ENCODE measurements at places on chromosomes 12 and 14.

DNA sequence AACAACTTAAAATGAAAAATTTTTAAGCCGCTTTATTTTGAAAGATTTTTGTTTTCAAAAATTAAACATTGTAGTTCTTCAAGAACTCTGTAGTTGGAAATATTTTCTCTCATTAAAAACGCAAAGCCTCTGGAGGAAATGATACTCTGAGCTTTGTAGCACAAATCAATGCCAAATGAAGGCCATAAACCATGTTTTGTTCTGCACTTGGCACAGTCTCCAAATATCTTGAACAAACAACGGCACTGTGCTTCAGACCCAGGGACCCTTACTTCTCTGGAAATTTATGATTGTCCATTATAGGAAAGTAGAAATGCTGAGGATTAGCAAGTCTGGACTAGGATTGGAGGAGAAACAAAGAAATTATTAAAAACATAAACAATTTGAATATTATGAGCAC lies 160.8 kb upstream of the BMP4 start:
- DNase-seq: no peak

- no peak for DNase-seq
These were observed 1.4 kb downstream of the KRT2 start for GRCh38 chr12:52650520-52651081.

GRCh38 chr14:31543969-31544799 lies 17.0 kb upstream of the NUBPL start:
- no peak for DNase-seq

GRCh38 chr12:104648756-104649155 lies 192.0 kb downstream of the CHST11 start:
- DNase-seq: no peak

GRCh38 chr12:43213608-43214007 lies 338.4 kb downstream of the ADAMTS20 start:
- DNase-seq: no peak

DNA sequence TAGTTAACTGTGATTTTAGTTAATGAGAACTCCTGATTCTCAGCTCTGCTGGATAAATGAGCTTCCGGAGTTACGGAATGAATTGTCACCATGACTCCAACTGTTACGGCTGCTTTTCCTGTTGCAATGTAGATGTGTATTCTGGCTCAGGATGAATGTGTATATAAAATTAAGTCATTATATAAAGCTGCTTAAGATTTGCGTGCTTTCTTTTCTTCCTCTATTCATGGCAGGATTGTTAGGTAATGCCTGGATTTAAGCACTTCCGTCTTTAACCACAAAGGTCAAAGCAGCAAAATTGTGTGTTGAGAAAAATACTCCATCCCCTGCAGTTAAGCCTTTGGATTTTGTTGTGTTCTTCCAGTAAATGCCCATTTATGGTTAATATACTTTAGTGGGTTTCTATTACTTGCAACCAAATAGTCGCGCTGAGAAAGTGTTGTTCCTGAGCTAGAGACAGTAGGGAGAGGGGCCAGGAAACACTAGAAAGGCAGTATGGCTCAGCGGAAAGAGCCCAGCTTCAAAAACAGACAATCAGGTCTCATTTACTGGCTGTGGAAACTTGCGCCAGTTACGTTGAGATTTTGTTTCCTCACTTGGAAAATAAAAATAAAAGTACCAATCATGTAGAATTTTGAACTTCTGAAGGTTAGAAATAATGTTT lies 9.4 kb upstream of the CCDC175 start:
- no peak for DNase-seq

- DNase-seq: no peak
These were observed 169.8 kb downstream of the CAPZA3 start for GRCh38 chr12:18907728-18908127.

DNA sequence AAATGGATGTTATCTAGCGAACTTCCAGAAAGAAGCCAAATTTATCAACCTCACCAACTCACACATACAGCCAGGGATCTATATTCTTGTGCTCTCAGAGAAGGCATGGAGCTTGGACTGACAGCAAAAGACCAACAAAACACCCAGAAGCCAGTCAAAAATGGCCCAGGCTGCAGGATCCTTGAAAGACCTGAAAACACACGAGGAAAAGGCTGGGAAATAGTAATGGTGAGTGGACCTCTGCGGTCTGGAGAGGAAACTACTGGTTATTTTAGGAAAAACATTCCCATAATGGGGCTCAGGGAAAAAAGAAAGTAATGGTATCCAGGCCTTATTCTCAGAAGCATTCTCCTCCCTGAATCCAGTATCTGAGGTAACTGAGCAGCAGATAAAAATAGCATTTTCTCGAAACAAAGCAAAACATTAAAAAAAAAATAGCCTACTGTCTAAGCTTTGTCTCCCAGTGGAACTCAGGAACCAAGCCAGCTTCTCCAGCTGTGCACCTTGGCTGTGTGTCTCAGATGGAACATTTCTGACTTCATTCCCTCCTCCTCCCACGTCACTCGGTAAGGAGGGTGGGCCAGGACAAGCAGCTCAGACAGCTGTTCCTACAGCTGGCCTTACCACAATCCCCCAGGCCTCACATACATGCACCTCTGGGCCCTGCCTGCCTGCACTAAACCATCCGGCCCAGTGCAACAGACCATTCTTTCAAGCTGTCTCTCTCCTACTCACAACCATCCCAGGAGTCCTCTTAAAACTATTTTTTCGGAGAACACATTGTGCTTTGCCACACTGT lies 249.9 kb downstream of the DAD1 start:
- no peak for DNase-seq

- no peak for DNase-seq
These were observed 938.0 kb upstream of the FLRT2 start for GRCh38 chr14:84591827-84592445.

GRCh38 chr12:67714648-67715047 lies 66.1 kb downstream of the DYRK2 start:
- DNase-seq: no peak

GRCh38 chr12:121925358-121925695 lies 6.9 kb downstream of the CFAP251 start:
- DNase-seq: no peak

DNA sequence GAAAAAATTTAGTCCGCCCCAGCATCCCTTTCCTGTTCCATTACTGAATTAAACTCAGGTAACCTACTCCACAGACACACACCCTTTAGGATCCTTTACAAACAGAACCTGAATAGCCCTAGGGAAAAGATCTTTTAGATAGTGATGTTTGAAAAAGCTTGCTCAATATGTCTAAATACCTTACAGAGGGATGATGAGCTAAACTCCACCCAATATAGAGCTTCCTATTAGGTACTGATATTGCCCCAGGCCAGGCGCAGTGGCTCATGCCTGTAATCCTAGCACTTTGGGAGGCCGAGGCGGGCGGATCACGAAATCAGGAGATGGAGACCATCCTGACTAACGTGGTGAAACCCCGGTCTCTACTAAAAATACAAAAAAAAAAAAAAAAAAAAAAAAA lies 50.1 kb downstream of the FERMT2 start:
- peak; percentile 16 for DNase-seq

DNA sequence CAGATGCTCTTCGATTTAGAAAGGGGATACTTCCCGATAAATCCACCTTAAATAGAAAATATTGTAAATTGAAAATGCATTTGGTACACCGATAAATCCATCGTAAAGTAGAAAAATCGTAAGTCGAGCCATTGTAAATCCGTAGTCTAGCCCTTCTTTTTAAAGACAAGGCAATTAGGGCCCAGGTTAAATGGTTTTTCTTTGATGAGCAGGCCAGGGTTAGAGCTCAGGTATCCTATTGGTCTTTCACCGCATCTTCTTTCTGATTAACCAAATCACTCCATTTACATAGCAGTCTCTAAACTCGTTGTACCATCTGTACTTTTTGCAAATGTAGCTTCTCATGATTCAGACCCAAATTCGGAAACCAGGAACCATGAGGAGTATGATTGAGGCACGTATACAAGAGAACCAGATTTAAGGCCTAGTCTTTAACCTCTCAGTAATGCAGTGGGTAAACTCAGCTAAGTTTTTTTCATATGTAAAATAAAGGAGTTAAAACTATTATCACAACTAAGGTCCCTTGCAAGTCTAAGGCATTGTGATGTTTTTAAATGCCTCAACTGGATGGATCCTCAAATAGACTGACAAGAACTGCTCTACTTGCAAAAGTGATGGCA lies 2.2 kb upstream of the YAF2 start:
- DNase-seq: peak; percentile 10

GRCh38 chr12:54024127-54024526 lies 4.1 kb upstream of the HOXC6 start:
- peak; percentile 48 for DNase-seq

- no peak for DNase-seq
These were observed 357.0 kb upstream of the FLRT2 start for GRCh38 chr14:85172889-85173477.

DNA sequence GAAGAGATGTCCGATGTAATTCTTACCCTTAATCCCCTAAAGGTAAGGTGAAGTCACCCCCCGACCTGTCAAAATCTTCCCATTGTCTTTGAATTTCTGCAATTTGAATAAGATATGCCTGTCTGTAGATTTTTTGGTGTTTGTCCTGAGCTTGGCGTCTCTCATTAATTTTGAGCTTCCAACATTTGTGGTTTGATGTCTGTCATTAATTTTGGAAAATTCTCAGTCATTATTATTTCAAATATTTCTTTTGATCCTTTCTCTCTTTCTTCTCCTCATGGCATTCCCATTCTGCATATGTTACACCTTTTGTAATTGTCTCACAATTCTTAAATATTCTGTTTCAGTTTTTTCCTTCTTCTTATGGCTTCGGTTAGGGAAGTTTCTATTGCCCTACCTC lies 60.1 kb downstream of the EPS8 start:
- DNase-seq: no peak
